ENCODE measurements at places on chromosomes 2 and 18.

DNA sequence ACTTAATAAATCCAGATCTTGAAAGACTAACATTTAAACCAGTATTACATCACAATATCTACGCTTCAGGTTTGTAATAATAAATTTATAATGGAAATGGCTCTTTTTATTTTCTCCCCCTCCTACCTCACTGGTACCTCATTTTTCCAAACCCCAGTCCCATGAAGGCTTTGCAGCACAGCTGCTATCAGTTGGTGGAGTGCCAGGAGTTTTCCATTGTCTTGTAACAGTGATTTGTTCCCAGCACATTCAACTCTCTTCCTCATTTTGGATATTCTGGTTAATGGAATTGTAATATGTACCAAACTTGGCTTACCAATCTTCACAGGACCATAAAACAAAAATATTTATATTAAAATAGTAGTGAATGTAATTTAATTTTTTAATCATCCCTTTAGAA is 91.2 kb downstream of the VRK2 start:
- no peak for DNase-seq

GRCh38 chr2:235017441-235017840 is 65.6 kb downstream of the SH3BP4 start:
- DNase-seq, result no peak

DNA sequence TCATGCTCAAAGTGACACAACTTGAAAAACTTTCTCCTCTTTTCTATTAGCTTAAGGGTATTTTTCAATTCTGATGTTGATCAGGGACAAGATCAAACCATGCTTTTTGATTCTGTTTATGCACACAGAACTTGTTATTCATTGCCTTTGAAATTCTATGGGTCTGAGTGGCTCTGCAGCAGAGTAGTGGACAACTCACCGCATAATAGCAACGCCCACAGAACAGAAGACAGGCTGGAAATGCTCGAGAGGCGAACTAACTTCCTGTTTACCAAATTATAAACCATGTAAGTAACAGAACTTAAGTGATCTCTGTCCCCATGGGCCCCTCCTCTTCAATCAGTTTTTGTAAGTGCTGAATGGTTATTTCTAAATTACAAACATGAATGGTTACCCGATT is 131.2 kb downstream of the CBLN2 start:
- DNase-seq, result no peak

GRCh38 chr2:47741101-47741500 is 41.8 kb upstream of the MSH6 start:
- DNase-seq, result no peak

GRCh38 chr2:149990965-149991364 is 403.4 kb upstream of the MMADHC start:
- DNase-seq, result no peak

- DNase-seq, result no peak
These were observed 53.9 kb downstream of the THOC1 start for GRCh38 chr18:213966-214365.

DNA sequence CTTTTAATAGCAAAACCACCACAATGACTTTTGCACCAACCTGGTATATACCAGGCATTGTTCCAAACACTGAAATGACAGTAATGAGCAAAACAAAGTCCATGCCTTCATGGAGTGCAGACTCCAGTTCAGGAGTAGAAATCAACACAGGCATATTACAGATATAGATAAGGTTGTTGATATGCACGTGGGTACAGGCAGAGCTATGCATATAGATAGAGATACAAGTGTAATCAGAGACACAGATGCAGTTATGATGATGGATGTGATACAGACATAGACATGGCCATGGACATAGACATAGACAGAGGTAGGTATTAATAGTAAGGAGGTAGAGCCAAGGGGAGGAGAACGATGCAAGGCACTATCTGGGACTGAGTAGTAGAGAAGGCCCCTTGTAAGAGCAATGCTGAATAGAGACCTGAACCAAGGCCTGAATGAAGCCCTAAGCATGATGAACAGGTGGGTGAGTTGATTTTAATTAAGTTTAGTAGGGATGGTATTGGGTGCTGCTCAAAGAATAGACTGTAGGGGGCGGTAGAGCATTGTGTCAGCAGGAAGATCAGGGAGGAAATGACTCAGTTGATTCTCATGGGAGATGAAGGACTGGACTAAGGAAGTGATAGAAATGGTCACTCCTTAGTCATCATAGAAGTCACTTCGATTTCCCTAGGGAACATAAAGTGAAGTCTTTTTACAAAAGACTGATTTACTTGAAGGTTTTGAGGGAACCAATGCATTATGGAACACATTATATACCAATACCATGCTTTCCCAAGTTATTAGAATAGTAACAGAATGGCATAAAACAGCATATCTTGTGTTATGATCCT is 39.4 kb downstream of the CMPK2 start:
- no peak for DNase-seq

DNA sequence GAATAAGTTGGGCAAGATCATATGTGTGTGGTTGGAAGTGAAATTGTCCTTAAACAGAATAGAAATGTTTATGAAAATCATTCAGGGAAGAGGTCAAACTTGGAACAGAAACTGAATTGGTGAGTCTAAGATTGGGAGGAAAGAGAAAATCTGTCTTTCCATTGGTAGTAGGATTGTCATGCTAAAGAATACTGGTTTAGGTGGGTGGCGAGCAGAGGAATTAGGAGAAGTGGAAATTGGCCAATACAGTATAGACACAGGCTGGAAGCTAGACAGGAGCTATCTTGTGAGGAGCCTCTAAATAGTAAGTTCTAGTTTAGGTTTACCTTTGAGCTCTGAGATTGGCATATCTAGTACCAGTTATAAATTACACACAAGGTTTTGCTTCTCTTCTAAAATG is 80.9 kb upstream of the KYNU start:
- DNase-seq, result no peak

DNA sequence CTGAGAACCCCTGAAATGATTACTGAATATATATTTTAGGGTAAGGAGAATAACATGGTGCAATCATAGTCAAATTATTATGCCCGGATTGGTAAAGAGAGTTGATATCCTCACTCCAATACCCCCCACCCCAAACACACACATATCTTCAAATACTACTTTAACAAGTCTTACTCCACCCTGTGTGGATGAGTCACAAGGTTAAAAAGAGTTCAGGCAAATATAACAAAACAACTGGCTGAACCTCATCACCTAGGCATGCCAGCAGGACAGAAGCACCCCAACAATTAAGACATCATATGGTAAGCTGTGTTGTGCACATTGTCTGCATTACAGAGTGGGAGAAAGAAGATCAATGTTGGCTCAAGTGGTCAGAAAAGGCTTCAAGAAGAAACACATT is 857.4 kb downstream of the TDRD15 start:
- DNase-seq, result no peak

GRCh38 chr2:147560810-147561535 is 283.9 kb upstream of the ACVR2A start:
- no peak for DNase-seq

- no peak for DNase-seq
These were observed 3.6 kb upstream of the LPIN1 start for GRCh38 chr2:11742702-11743357.

DNA sequence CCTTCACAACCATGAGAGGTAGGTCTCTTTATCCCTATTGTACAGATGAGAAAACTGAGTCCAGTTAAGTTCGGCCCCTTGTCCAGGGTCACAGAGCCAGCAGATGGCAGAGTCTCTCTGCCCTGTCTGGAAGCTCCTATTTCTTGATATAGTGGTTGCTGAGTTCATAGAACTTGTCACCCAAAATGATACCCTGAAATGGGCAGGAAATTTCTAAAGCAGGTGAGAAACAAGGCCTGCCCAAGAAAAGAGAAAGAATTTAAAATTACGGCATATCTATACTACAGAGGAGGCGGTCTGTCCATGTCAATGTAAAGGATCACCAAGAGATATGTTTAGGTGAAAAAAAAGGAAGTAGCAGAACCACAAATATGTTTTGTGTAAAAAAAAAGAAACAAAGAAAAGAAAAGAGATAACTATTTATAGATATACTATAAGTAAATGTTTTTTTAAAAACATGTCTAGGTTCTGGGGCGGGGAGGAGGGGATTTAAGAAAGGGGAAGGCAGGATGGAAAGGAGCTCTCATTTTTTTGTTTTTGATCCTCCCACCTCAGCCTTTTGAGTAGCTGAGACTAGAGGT is 39.8 kb downstream of the MYO7B start:
- peak; percentile 6 for DNase-seq

DNA sequence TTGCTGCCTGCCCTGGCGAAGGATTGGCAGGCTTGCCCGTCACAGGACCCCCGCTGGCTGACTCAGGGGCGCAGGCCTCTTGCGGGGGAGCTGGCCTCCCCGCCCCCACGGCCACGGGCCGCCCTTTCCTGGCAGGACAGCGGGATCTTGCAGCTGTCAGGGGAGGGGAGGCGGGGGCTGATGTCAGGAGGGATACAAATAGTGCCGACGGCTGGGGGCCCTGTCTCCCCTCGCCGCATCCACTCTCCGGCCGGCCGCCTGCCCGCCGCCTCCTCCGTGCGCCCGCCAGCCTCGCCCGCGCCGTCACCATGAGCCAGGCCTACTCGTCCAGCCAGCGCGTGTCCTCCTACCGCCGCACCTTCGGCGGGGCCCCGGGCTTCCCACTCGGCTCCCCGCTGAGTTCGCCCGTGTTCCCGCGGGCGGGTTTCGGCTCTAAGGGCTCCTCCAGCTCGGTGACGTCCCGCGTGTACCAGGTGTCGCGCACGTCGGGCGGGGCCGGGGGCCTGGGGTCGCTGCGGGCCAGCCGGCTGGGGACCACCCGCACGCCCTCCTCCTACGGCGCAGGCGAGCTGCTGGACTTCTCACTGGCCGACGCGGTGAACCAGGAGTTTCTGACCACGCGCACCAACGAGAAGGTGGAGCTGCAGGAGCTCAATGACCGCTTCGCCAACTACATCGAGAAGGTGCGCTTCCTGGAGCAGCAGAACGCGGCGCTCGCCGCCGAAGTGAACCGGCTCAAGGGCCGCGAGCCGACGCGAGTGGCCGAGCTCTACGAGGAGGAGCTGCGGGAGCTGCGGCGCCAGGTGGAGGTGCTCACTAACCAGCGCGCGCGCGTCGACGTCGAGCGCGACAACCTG is at the start of gene DES:
Gene DES, plus strand, starts transcription at position 223 of the 857 bp plus-strand sequence. Its CDS starts 86 bp downstream, at position 309.
- DNase-seq, result no peak

GRCh38 chr2:75133621-75134570 is 65.4 kb downstream of the TACR1 start:
- no peak for DNase-seq

GRCh38 chr2:168515502-168515901 is 59.4 kb downstream of the CERS6 start:
- no peak for DNase-seq

DNA sequence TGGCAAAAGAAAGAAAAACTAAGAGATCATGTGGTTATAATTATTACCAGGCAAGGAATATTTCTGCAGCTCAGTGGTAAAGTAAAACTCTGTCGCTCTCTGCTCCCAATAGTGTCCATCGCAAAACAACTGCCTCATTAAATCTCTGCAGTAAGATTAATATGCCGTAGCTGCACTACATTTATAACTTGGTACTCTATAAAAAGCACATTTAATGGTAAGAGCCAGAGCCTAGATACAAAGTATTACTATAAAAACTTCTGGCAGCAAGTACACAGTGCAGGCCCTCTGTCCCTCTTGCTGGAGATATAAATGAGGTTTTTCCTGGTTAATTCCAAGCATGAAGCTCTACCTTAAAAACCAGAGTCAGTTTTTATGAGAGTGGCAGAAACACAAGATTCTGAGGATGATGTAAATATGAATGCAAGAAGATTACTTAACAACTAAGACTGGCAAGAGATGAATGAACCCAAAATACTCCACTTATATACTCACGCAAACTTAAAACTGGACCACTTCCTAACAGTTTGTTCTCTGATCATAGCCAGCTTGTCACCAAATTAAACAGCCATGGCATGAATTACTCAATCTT is 25.5 kb downstream of the ZNF521 start:
- DNase-seq, result no peak

- DNase-seq, result no peak
These were observed 487.2 kb downstream of the BCL11A start for GRCh38 chr2:60066096-60066839.

DNA sequence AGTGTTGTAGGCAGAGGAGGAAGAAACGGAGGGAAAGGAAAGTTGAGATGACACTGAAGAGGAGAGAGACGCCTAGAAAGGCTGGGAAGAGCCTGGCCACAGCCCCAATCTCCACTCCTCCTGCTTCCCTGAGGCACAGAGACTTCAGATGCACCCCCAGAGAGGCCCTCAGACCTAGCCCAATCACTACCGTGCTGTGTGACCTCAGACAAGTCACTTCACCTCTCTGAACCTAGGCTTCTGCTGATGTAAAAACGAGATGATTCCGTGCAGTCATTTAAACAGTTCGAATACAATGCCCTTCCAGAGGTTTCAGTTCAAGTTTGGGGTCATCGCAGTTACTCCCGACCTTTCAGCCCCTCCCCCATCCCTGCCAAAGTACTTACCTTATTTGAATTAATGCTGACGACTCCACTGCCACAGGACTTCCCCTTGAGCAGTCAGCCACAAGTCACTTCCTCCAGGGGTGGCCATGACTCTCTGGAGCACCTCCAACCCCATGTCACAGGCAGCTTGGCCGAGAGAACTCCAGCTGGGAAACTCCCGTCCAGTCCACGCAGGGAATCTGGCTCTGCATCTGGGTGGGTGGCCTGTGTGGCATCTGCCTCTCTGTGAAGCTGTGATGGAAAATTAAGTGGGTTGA is 105.2 kb upstream of the ID2 start:
- DNase-seq, result peak; percentile 85

- no peak for DNase-seq
These were observed 67.0 kb upstream of the RASGRP3 start for GRCh38 chr2:33409417-33409955.

DNA sequence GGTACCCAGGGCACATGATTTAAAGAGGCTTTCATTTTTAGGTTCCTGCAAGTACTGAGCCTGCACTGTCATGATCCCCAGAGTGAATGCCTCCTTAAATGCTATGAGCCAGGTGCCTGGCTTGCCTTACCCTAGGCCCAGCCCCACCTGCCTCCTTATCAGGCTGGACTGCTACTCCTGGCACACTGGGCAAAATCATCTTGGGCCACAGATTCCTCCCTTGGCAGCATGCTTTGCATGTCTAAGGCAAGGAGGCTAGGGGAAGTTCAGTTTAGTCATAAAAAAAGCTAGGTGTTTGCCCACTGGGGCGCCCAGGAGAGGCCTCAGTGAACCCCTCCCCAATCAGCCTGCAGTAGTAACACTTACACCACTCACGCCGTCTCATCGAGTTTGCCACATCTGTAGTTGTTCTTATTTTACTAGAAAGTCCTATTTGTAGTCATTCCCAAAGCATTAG is 45.1 kb downstream of the LBH start:
- no peak for DNase-seq

GRCh38 chr2:48883661-48884060 is 128.1 kb upstream of the LHCGR start:
- DNase-seq, result no peak

DNA sequence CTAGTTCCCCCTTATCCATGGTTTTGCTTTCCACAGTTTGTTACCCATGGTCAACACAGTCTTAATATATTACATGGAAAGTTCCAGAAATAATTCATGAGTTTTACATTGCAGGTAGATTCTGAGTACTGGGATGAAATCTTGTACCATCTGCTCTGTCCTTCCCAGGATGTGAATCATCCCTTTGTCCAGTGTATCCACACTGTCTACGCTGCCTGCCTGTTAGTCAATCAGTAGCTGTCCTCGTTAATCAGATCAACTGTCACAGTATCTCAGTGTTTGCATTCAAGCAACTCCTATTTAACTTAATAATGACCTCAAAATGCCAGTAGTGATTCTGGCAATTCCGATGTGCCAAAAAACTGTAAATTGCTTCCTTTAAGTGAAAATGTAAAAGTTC is 76.3 kb downstream of the DYNC1I2 start:
- no peak for DNase-seq

All from spleen (tissue), 13 donors.